ENCODE measurements at places on chromosomes 16 and 17.

DNA sequence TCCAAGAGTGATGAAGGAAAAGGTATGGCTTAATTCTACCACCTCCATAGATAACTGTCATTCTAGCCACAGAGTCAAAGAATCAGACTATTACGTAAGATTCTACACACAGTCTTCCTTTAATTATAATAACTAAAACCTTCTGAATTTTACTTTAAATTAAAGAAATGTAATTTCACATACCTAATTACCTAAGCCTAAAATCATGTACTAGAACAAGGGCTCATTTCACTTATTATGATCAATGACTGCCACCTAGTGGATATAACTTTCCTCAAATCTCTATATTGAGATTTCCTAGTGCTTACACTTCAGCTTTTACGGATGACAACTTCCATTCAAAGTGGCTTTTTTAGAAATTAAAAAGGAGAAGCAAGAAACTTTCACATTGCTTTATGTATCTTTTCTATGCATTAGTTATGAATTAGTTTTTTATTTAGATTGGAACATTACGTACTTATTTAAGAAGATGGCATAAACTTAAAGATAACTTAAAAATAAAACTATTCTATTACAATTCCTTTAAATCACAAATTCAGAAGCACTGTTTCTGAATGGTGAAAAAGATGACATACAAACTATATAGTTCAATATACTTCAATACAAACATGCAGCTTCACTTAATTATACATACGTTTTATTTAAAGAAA, 18.2 kb upstream of the ABCA10 start:
- DNase-seq, result peak; percentile 18

DNA sequence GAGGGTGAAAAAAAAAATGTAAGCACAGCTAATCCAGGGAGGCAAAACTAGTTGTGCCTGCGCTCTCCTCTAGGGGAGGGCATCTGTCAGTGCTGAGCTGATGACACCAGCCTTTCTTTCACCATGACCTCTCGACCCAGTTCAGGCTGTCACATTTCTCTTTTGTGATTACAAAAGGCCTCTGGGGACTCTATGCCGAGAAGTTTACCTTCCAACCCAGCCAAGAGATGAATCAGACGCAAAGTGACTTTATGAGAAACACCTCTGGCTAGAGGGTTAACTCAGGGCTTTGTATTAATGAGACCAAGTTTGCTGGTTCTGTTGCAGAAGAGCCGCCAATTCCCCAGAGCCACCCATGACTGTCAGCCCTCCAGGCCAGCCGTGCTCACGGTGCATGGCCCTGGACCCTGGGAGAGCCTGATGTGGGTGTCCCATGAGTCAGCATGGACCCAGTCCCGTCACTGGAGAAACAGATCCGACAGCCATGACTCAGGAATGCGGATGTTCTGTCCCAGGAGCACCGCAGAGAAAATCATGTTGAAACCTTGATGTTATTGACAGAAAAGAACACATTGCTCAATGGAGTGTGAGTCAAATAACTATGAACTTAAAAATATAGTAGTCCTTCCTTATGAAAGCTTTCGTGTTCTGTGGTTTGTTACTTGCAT, 437.2 kb downstream of the HS3ST3B1 start:
- DNase-seq, result no peak

DNA sequence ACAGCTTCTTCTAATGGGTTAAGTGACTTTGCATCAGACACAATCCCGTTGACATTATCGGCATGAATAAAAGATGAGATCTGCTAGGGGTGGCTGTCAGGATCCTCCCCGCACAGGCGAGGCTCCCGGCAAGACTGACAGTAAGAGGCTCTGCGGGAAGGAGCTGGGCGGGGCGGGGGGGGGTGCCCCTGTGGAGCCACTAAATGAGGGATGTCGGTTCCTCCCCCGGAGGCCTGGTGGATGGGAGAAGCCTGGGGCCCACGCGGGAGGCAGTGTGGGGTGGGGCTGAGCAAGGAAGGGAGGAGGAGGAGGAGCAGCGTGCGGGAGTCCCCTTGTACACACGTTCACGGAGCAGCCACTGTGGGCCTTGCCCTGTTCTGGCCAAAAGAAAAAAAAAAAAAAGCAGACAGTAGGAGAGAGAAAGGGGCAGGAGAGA, 190.9 kb upstream of the GSE1 start:
- DNase-seq, result no peak

GRCh38 chr16:86171329-86171728, 272.4 kb downstream of the IRF8 start:
- no peak for DNase-seq

GRCh38 chr17:28133562-28133970, 91.1 kb downstream of the NLK start:
- no peak for DNase-seq

GRCh38 chr16:59754854-59755253, 1020.7 kb upstream of the GOT2 start:
- DNase-seq, result no peak

GRCh38 chr16:63684149-63685101, 1437.4 kb downstream of the CDH11 start:
- DNase-seq, result no peak

- DNase-seq, result no peak
These were observed 66.1 kb downstream of the TANC2 start for GRCh38 chr17:63032142-63032541.

DNA sequence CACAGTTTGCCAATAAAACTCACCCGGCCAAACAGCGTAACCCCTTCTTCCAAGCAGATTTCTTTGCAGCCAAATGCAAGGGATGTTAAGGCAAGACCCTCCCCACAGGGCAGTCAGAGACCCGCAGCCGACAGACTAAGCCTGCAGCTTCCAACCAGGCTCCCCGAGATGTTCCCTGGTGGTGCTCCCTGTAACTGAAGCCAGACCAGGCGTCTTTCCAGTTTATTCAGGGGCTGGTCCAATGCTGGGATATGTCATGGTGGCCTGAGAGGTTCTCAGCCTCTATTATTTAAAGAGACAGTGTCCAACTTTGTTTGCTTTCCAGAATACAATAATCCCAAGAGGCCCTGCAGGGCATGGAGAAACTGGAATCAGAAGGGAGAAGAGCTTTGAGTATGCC, at the start of gene PMP22:
Gene PMP22 (minus strand): TSS at position 196 of the 400 bp plus-strand sequence. CDS start 4,599 bp downstream, outside the sequence.
- DNase-seq, result no peak

- DNase-seq, result no peak
These were observed 72.7 kb downstream of the PRKCA start for GRCh38 chr17:66375121-66375520.

- no peak for DNase-seq
These were observed 701 bp downstream of the PDP2 start for GRCh38 chr16:66881014-66881417.

DNA sequence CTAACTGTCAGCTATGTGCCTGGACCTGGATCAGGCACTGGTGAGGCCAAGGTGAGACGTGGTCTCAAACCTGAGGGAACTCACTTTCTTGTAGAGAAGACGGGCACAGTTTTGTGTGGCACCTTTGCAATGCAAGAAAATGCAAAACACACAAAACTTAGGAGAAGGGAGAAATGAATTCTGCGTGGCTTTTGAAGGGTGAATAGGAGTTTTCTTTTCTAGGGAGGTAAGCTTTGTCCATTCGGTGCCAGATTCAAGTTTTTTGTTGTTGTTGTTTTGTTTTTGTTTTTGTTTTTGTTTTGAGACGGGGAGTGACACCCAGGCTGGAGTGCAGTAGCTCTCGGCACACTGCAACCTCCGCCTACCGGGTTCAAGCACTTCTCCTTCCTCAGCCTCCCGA, 1.4 kb downstream of the TOM1L1 start:
- no peak for DNase-seq

- no peak for DNase-seq
These were observed 5.4 kb downstream of the PGS1 start for GRCh38 chr17:78383725-78384471.

DNA sequence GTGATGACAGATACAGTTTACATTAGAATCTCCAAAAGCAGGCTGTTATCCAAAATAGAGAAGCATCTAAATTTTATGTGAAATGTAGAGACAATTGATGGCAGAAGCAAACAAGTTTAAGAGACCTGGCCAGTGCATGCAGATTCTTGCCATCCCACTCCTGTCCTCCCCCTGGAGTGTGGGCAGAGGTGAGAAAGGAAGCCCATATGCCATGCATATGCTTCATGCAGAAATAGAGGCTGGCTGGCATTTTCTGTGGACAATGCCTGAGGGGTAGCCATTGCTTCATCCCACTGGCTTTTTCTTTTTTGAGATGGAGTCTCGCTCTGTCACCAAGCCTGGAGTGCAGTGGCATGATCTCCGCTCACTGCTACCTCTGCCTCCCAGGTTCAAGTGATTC, 382.1 kb downstream of the RBFOX1 start:
- DNase-seq, result no peak

DNA sequence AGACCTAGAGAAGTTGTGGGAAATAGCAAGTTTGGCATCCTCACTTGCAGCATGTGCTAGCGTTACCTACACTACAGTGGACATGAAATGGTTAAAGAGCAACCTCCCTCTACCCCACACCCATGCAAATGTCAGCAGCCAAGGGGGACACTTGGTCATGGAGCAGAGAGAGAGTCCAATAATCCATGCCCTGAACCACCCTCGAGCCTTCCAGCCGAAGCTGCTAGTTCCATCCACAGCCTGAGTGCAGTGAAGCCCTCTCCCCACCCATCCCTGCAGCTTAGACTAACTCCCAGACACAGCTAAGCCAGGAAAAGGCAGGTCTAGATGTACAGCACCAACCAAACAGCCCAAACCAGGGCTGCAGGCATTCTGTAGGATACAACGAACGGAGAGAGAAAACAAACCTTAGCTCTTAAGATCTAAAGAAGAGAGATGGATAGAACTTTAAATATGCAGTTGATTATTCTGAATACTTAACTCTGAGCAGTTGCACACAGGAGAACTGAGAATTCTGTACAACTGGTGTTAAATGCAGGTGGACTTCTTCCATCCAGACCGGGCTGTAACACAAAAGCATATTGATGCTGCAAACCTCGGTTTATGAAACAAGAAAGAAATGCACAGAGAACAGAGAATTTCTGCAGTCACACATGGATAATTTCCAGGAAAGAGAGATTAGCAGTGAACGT, 93.8 kb downstream of the SALL1 start:
- DNase-seq, result no peak

- DNase-seq, result peak; percentile 75
These were observed at the start of gene AMFR for GRCh38 chr16:56425439-56425832. Gene AMFR (minus strand): TSS chr16:56425545. CDS start chr16:56425327, 218 bp downstream.

DNA sequence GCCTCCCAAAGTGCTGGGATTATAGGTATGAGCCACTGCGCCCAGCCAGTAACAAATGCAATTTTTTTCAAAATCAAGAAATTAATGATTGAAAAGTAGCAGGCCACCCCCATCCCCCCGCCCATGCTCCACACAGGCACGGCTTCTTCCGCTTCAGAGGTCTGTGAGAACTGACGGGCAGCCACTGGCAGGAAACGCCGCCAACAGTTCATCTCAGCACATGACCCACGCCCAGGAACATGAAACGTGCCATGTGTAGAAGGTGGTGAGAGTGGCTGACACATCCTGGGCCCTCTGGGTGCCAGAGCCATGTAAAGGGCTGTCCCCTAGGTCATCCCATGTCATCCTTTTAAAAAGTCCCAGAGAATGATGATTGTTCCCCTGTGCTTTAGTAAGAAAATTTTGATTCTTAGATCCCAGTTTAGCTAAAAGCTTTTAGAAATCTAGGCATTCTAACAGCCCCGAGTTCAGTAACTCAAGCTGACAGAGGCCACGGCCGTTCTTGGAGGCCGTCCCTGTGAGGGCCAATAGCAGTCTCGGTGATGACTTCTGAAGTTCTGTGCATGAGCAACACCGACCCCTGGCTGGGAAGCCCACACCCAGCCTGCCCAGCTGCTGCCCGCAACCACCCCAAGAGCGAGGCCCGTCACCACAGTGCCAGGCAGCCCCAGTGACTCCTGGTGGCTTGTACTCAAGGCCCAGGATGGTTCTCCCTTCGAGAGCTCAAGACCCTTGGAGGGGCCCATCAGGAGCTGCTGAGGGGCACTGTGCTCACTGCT, 52.1 kb downstream of the KLHDC4 start:
- no peak for DNase-seq

GRCh38 chr16:12255473-12255872, 278.9 kb downstream of the SNX29 start:
- DNase-seq, result no peak

DNA sequence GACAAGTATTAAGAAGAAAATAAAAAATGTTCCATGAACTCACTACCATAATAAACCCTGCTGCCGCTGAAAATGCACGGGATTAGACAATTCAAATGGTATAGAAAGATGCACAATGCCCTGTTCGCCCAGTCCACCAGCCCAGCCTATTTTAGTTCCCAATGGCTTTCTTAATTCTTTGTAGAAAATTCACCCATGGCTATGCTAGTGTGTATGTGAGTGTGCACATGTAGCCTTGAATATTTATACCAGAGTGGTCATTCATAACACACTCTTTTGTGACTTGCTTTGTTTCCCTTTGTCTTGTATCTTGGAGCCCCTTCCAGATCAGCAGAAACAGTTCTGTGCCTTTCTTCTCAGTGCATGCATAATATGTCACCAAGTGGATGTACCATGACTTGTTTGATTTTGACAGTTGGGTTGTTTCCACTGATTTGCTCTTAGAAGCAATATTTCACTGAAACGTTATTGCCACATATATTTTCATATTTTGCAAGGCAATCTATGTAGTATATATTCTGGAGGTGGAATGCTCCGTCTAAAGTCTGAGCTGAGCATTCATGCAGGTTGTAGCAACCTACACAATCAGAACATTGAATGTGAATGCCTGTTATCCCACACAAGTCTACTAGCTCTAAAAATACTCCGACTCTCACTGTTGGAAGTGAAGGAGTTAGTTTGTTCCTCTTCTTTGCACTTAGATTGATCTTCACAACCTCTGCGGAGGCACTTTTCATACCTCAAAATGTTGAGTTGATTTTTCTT, 383.0 kb upstream of the EEF2KMT start:
- DNase-seq, result no peak

- DNase-seq, result no peak
These were observed 348.3 kb downstream of the C16orf95 start for GRCh38 chr16:86968866-86969265.

DNA sequence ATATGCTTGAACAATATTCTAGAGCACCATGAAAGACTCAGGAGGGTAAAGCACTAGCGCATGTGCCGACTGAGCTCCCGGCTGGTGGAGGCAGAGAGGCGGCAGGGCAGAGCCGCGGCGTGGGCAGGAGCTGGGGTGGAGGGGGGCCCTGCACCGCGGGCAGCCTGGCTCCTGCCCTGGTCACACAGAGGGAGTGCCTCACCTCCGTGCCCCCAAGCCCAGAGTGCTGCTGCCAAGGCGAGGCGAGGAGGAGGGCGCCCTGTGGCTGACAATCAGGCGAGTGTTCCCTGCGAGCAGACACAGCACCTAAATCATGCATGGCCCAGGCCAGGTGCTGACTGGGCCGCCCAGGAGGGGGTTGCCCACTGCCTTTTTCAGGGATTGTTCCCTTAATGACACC, 105.8 kb upstream of the TNRC6C start:
- no peak for DNase-seq

- no peak for DNase-seq
These were observed 399.9 kb upstream of the ZFHX3 start for GRCh38 chr16:73447846-73448245.
